ENCODE measurements at places on chromosomes 2 and 18. TPM values are rescaled to one million over a fixed set of nuclear protein-coding genes. Genes with fewer than 3 reads are reported as not detected.

DNA sequence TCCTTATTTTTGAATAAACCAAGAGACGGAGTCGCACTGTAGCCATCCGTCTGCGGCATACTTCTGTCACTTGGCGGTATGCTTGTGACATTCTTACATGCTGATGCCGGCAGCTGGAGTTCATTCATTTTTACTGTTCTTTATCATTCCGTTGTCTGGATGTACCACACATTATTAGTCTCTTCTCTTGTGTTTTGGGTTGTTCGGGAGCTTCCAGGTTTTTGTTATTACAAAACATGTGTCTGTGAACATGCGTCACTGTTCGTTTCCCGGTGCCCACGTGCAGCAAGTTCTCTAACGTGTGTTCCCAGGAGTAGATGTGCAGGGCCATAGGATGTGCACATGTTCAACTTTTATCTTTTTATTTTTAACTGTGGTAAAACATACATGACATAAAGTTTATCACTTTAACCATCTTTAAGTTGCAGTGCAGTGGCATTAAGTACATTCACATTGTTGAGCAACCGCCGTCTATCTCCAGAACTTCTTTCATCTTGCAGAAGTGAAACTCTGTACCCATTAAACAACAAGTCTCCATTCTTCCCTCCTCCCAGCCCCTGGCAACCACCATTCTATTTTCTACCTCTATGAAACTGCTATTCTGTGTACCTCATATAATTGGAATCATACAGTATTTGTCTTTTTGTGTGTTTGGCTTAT is 40.1 kb downstream of the MTCL1 start:
- no peak for DNase-seq

Gene TNP1
- total RNA-seq, result not detected

- no peak for DNase-seq
Observed at GRCh38 chr18:71471963-71472725, 1072.0 kb downstream of the CBLN2 start.

DNA sequence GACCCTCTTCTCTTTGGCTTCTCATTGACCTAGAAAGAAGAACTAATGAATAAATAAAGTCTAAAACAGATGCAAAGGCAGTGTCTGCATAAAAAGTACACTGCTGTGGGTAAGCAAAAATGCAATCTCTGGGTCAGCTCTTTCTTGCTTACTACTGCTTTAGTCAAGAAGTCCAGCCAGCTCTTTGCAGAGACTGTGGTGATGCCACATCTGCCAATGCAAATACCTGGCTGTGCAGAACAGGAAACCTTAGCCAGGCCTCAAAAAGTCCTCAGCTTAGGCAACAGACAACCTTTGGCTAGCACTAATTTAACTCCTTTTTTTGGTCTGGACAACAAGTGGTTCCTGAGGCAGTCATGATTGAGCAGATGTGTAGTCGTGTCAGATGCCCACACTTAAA is 73.6 kb upstream of the RND3 start:
- DNase-seq, result no peak

Gene MC2R
- total RNA-seq, result not detected

Gene ST8SIA3
- total RNA-seq, result not detected

GRCh38 chr2:239994086-239994485 is 31.1 kb downstream of the NDUFA10 start:
- no peak for DNase-seq

GRCh38 chr2:1505031-1505441 is 91.8 kb downstream of the TPO start:
- DNase-seq, result peak; percentile 30

DNA sequence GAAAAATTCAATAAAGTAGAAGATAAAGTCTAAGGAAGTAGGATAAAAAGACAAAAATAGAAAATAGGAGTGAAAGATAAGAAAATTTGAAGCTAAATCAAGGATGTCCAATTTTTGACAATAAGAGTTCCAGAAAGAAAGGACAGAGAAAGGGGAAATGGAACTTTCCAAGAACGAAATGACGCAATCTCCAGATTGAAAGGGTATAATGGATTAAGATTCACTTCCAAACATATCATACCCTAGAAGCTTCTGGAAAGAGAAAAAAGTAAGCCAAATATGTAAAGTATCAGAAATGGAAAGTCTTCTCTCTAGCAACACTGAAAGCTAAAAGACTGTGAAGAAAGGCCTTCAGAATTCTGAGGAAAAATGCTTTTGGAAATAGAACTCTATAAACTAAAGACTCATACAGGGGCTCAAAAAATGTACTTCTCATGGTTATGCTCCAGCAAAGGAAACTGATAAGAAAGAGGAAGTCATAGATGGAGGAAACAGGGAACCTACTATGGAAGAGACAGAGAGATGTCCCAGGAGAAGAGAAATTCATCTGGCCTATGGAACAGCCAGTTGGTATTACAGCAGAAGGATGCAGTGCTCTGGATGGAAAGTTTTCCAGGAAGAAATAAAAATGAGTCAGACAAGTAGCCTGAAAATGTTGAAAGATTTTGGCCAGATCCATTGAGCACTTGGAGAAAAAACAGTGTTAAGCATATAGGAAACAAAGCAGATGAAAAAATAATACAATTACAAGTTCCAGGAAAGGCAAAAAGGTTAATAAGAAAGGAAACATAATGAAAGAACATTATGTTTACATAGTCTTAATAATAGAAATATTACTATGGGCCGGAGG is 20.1 kb downstream of the CASP8 start:
- no peak for DNase-seq

Gene NEU2
- total RNA-seq, result not detected

Gene KYNU
- 6.0 TPM for total RNA-seq

DNA sequence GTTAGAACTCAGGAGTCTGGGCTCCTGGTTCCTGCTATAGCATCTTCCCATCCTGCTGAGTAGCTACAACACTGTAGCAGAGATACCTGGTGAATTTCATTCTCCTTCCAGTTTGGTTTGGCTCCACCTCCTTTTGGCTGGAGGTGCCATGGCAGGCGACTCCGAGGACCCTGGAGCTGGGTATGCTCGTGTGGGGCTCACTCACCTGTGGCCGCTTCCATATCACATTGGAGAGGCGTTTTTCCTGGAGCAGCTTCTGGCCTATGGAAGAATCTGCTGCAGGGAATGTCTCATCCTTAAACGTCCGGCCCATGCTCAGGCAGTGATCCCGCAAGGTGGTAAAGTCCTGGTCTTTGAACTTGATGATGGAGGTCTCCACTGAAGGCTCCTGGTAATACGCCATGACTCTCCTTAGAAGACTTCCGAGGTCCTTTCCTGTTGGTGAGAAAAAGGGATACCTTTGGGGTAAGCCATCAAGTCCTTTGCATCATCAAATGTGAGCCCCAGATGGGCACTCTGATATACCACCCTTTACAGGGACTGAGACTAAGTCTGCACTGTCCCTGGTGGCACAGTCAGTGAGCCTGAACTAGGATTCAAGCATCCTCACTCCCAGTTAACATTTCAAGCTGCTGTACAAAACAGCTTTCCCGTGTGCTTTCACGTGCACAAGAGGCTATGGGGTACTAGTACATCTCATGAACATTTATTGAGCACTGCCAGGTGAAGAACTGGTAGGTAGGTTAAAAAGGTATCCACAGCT is 20.1 kb downstream of the CAPN13 start:
- DNase-seq, result no peak

- DNase-seq, result no peak
Observed at GRCh38 chr2:144230448-144231085, 289.4 kb downstream of the ZEB2 start.

- peak; percentile 40 for DNase-seq
Observed at GRCh38 chr2:231452799-231453508, 11.3 kb downstream of the NCL start.

- DNase-seq, result no peak
Observed at GRCh38 chr18:74148543-74149070, 284 bp downstream of the TIMM21 start.

GRCh38 chr2:42386682-42387081 is 25.7 kb upstream of the COX7A2L start:
- DNase-seq, result no peak

Gene KCNJ13
- total RNA-seq, result not detected

- DNase-seq, result no peak
Observed at GRCh38 chr2:189576396-189576795, 4.2 kb downstream of the SLC40A1 start.

GRCh38 chr18:4004183-4004829 is 450.8 kb downstream of the DLGAP1 start:
- no peak for DNase-seq

GRCh38 chr18:44777457-44778192 is 96.9 kb downstream of the SETBP1 start:
- DNase-seq, result no peak

Gene SH2D6
- 0.40 TPM for total RNA-seq

GRCh38 chr18:62944454-62944853 is 229.1 kb downstream of the PHLPP1 start:
- DNase-seq, result no peak

Gene SGPP2
- 0.53 TPM for total RNA-seq

DNA sequence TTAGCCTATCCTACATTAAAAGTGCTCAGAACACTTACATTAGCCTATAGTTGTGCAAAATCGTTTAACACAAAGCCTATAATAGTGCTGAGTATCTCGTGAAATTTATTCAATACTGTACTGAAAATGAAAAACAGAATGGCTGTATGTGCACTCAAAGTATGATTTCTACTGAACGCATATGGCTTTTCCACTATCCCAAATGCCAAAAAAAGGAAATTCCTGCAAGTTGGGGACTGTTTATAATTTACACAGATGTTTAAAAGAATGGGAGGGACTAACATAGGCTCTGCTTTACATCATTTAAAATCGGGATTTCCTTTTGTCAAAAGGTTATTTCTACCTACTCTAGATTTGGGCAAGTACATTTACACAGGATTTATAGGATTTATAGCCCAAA is 101.4 kb upstream of the PELI1 start:
- no peak for DNase-seq

DNA sequence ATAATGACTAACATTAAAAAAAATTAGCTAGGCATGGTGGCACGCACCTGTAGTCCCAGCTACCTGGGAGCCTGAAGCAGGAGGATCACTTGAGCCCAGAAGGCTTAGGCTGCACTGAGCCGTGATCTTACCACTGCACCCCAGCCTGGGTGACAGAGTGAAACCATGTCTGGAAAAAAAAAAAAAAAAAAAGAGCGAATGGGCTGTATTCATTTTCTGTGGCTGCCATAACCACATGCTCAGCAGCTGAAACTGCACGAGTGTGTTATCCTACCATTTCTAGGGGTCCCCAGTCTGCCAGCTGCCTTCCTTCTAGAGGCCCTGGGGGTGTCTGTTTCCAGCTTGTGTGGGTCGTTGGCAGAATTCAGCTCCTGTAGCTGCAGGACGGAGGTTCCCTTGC is 247.8 kb downstream of the EIPR1 start:
- DNase-seq, result no peak

GRCh38 chr2:88545118-88545517 is 82.1 kb downstream of the EIF2AK3 start:
- no peak for DNase-seq

GRCh38 chr18:41687138-41687537 is 267.9 kb upstream of the PIK3C3 start:
- no peak for DNase-seq

- no peak for DNase-seq
Observed at GRCh38 chr18:21496277-21496835, 104.1 kb downstream of the ESCO1 start.

Gene CYBRD1
- total RNA-seq, result 280 TPM

DNA sequence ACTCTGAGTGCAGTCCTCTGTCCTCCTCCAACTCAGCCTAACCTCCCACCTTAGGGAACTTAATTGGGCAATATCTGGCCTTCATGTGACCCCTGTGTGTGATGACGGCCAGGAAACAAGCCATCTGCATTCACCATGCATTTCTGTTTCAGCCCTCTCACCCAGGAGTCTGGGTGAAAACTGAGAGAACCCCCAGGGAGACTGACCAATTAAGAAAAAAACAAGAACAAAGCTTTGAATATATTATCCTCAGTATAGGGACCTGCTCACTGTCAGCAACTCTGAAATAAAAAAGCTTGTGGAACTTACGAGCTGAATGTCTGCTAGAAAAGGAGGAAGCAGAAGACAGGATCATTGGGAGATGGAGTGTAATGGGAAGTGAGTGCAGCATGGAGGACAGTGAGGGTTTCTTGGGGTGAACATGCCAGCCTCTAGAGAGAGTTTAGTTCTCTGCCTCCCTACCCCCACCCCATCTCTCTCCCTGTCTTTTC is 9.5 kb downstream of the MAPRE2 start:
- DNase-seq, result no peak

- no peak for DNase-seq
Observed at GRCh38 chr2:75204833-75205232, 5.5 kb upstream of the TACR1 start.

Gene TCF23
- not detected for total RNA-seq

Gene EPB41L3
- 73.1 TPM for total RNA-seq

- DNase-seq, result peak; percentile 40
Observed at GRCh38 chr2:105381101-105381668, 17.7 kb downstream of the FHL2 start.

Gene OR6B2
- total RNA-seq, result 5.1 TPM

Gene NGEF
- total RNA-seq, result 17.5 TPM

DNA sequence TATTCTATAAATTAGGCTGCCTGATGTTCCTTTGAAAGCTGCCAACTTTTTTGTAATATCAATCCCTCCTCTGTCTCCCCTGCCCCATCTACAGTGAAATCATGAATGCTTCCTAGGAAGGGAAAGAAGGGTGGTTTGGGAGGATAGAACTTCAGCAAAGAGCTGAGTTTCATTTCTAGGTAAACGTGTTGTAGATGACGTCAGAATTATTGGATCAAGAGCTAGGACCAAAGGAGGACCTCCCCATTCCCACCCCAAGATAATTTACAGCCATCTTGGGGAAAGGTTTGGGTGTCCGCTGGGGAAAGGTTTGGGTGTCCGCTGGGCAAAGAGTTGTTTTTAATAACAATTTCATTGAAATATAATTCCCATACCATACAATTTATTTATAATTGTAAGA is 11.2 kb upstream of the ANKRD53 start:
- DNase-seq, result no peak

Gene TRIM54
- total RNA-seq, result 0.31 TPM

DNA sequence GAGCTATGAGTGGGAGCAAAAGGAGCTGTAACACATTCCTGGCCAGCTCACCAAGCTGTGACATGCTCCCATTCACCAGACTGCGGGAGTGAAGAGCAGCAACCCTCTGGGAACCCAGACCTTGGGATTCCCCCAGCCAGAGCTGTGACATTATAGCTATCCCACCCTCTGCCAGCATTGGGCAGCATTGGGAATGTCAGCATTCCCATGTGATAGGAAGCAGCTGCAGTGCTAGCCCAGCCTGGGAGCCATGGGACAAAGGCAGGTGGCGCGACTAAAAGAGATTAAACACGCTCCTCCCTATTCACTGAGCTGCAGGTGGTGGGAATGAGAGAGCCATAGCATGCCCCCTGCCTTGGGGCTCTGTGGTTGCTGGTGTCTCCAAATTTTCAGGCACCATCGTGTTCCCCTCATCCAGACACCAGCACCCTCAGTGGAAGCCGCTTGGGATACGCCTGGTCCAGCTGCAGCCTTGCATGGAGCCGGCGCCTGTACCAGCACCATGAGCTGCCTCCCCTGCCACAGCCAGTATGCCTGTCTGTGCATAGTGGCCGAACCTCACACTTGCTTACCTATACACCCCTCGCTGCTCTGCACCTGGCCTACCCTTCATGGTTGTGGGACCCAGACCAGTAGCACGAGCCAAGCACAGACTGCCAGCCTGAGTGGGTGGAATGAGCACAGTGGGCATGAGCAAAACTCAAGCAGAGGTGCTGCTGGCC is 695.6 kb upstream of the GCFC2 start:
- no peak for DNase-seq

Gene ANKRD30B
- 17.2 TPM for total RNA-seq

All from sciatic nerve (tissue), 2 donors.